Activated CD4-positive, alpha-beta T cell treated with anti-CD3 and anti-CD28 coated beads, Interleukin-2, Interleukin-4, amounts not matched to agents 100 ng/mL and 50 ng/mL, durations not matched to agents 16 hours and 8 hours (primary cell): ENCODE measurements at places on chromosomes 7 and 10.

DNA sequence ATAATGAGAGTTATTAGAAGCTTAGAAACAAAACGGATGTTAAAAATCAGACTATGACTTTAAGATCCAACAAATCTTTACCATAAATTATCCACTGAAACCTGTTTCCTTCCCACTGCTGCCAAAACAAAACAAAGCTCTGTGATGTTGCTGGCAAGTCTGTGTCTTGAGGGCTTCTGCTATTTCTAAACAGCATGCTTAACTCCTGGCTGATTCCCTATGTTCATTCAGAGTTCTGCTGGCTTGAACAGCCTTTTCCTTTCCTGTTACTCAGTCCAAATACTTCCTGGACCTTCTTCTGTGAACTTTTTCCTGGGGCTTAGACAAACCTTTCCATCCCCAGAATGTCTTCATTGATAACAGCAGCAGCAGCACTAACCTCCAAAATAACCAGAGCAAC lies 448.1 kb downstream of the SORCS1 start:
- no peak for DNase-seq

GRCh38 chr10:5076615-5077014 lies 17.6 kb upstream of the AKR1C3 start:
- DNase-seq = no peak

GRCh38 chr10:49613882-49614241 lies at the start of gene CHAT:
TSS of gene CHAT (plus strand) at chr10:49614037. CDS start at chr10:49614190, 153 bp downstream.
- DNase-seq = no peak

DNA sequence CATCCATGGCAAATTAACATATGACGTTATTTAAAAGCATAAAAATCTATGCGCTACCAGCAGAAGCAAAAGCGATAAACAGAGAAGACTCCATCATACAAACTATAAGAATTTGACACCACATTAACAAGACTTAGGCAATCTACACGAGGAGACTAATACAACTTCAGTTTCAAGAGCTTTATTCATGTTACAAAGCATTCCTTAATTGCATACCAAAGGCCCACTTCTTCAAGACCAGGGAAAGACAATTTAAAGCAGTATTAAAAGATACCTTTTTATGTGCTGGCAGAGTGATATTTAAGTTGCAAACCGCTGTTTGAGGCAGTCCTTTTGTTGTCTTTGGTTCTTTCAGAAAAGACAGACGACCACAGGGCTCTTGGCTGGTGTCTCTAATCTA lies 176.0 kb upstream of the CCDC6 start:
- DNase-seq = no peak

- no peak for DNase-seq
These were observed 3.4 kb downstream of the WASL start for GRCh38 chr7:123745437-123745836.

DNA sequence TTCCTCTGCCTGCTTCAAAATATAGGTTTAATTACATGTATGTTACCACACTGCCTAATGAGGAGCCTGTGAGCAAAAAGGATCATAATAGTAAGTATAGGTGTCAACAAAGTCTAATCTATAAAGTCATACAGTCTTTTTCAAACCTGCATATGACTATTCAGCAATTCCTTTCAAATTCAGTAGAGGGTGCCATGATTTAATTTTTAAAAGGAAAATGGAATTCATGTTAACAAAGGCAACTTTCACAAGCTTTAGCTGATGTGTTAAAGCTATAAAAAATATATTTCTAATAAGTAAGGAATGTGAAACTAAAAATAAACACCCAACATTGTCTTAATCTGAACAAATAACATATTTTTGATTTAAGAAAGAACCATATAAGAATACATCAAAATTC lies 52.1 kb downstream of the MPP7 start:
- DNase-seq = peak; percentile 20

GRCh38 chr10:122208571-122209430 lies 62.3 kb upstream of the BTBD16 start:
- no peak for DNase-seq

DNA sequence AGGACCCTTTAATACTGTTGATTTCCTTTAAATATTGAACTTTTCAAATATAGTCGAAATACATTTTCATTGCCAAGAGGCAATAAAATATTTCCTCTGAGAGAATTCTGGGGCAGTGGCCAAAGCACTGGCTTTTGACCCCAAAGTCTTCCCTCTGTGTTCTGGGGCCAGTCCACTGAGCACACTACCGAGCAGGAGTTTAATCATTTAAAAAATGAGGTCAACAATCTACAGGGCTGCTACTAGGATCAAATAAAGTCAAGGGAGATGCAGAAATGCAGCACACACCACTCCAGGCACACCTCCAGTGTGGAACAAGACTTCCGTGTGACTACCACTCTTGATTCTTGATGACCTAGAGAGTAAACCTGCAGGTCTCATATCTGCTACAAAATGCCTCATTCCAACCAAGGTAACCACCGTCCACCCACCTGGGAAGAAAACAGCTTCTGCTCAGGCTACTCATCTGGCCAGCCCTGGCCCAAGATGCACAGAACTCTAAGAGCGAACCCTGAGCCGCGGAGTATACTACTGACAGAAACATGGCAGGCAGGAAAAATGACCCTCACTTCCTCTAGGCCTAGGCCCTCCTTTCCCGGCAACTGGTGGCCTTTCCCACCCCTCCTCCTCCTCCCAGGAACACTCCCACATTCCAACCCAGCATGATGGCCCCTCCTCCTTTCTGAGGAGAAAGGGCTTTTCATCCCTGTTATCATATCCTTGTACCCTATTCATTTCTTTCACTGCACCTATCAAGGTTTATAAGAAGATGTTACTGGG lies 97.7 kb downstream of the ALOX5 start:
- no peak for DNase-seq

- DNase-seq = no peak
These were observed 14.8 kb downstream of the NFE2L3 start for GRCh38 chr7:26166684-26167266.

GRCh38 chr7:19999681-20000080 lies 217.5 kb downstream of the MACC1 start:
- no peak for DNase-seq

DNA sequence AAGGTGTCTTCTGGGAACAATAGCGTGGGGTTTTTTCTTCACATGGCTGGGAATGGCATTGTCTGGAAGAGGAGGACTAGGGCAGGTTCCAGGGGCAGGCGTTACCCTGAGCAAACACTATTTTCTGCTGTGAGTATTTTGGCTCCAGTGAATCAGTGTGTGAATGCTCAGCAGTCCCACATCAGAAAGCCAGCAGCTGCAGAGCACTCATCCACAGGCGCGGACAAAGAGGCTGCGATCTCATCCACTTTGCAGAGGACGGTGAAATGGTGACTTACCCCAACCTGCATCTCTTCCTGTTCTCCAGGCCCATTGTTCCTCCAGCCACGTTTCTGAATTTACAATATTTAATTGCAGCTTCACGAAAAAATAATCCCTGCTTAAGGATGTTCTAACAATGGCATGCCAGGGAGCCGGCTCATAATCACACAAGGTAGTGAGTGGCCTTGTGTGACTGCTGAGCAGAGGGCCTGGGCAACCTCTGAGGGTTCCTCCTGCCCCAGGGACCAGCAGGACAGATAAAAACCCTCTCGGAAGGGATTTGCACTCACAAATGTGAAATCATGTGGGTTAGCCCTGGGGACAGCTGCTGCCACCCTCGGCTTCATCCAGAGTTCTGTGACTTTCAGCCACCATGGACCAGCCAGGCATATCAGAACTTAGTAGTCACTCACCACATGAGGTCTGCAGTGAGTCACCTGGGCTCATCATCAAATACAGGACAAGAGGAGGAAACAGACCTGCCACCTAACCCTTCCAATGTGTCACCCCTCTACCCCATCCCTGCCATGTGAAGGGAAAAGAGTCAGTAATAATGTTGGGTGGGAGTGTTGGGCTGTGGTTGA lies 65.0 kb upstream of the EN2 start:
- DNase-seq = no peak

GRCh38 chr7:114650491-114650890 lies 235.9 kb downstream of the FOXP2 start:
- no peak for DNase-seq

DNA sequence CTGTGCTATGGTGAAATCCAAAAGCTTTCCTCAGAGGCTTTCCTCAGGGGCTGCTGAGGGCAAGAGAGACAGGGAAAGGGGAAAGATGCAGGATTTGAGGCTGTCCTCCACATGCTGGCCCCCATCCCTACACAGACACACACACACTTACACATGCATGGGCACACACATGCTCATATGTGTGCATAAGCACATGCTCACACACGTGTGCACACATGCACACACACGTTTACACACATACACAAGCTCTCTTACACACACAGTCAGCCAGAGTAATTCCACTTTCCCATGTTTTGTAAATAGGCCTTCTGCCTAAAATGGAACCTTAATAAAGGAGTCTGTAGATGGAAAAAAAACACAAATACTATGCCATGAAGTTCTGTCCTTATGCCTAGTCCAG lies 312.9 kb downstream of the GRID1 start:
- no peak for DNase-seq

DNA sequence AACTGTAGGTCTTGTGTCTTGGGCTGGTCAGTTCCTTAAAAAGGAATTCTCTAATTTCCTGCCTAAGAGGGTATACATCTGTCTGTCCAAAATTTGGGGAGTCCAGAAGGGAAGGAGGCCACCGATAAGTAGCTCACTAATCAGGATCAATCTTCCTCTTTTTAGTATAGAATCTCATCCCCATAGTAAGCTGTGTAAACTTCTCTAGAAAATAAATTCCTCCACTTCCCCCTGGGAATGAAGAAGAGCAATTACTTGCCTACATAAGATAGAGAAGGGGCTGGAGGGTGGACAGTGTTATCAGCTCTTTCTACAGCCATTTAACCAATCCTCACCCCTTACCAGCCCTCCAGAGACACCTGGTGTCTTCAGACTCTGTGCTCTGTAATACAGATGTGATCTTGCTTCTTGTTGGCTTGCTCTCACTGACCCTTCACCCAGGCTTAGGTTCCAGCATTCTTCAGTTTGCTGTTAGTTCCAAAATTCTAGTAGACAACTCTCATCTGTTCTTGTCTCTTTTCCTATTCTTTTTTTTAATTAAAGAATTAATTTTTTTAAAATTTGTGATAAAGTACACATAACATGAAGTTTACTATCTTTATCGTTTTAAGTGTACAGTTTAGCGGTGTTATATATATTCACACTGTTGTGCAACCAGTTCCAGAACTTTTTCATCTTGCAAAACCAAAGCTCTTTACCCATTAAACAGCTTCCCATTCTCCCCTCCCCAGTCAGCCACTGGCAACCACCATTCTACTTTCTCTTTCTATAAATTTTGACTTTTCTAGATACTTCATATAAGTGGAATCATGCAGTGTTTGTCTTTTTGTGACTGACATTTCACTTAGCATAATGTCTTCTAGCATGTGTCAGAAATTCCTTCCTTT lies 6.5 kb upstream of the PRKAR2B start:
- no peak for DNase-seq

DNA sequence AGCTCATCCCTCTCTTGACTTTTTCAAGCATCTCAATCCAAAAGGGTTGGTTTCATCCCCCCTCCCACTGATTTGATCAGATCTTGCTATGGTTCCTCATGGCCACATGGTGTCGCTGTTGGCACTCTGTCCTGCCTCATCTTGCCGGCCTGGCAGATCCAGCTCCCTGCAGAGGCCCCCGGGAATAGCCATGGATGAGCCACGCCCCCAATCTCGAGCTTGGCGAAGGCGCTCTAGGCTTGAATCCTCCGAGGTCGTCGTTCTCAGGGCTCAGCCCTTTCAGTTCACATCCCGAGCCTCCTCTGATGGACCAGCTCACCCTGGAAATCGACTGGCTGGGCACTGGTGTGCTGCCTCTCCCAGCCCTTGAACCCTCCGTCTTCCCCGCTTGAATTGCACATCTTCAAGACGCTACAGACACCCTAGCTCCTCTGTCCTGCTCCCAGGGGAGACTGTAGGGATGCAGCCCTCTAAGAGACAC lies 628.7 kb downstream of the TYW1 start:
- peak; percentile 22 for DNase-seq

DNA sequence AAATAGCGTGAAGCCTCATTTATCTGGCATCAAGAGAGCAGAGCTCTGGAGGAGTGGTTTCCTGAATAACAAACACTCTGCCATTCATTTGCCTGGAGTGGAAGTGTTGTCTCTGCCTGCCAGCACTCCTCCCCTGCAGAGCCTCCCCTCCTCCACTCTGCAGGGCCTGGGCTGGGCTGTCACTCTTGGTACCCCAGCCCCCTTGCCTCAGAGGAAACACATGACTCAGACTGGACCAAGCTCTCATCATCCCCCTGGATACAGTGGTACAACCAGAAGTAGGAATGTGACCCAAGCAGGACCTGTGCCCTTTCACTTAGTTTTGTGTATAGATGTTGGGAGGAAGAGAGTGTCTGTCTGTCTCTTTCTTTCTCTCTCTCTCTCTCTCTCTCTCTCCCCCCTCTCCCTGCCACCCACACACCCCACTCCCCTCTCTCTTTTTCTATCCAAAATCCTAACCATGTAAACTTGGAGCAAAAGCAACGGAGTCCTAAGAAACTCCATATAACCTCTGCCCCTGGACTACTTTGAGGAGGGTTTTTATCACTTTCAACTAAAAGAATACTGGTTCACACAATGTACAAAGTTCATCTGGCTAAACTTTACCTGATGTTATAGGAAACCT lies 43.9 kb downstream of the DOCK4 start:
- no peak for DNase-seq

DNA sequence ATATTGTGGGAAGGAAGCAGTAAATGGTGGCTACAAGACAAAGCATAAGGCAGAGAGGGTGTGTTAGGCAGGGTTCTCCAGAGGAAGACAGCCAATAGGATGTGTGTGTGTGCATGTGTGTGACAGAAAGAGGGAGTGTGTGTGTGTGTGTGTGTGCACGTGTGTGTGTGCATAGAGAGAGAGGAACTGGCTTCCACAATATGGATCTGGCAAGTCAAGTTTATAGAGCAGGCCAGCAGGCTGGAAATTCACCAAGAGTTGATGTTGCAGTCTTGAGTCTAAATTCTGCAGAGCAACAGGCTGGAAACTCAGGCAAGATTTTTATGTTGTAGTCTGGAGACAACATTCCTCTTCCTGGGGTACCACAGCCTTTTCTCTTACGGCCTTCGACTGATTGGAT lies 374.0 kb downstream of the TNS3 start:
- no peak for DNase-seq

GRCh38 chr10:123359539-123359938 lies 205.3 kb downstream of the BUB3 start:
- no peak for DNase-seq

- no peak for DNase-seq
These were observed 21.8 kb downstream of the RPA3 start for GRCh38 chr7:7696458-7697119.
